ENCODE measurements at places on chromosomes 3 and 15. TPM values are rescaled to one million over a fixed set of nuclear protein-coding genes. Genes with fewer than 3 reads are reported as not detected.

The CPA3 gene
- total RNA-seq, result not detected

GRCh38 chr3:160773722-160774121, 17.7 kb downstream of the PPM1L start:
- no peak for DNase-seq

DNA sequence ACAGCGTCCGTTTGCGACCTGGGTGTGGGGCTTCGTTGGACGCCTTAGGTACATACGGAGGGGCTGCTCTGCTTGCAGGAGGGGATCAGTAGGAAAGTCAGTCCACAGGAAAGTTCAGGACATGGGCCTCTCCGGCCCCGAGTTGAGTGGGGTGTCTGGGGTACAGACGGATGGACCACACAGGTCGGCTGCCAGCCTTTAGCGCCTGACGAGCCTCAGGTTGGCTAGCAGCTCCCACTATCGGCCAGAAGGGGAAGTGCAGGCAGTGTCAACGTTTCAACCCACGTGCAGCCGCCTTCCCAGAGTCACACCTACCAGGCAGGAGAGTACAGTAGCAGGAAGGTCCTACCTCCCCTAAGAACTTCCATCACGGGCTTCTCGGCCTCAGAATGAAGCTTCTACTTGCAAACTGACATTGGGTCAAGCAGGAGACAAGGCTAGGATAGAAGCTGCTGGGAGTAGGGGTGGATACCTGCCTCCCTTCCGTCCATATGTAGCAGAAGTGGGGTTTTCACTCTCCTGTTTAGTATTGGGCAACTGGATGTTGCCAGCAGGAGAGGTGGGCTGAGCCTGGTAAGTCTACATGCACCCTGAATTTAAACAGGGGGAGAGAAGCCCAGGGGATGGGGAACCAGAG, 1.8 kb upstream of the SCN5A start:
- peak; percentile 39 for DNase-seq

GRCh38 chr15:36479200-36479896, 100.1 kb upstream of the CDIN1 start:
- no peak for DNase-seq

DNA sequence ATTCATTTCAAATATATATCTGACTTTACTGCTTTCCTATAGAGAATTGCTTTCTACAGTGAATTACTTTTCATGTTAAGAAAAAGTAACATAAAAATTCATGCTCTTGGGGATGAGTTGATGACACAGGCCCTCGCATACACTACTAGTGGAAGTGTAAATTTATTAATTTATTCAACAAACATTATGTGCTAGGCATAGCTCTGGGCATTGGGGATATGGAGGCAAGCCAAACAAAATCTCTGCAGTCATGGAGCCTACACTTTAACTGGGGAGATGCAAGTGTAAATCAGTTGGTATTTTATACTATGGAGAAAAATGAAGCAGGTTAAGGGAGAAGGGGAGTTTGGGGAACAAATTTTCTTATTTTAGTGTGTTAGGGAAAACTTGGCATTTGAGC, 340.7 kb downstream of the RAP2B start:
- DNase-seq, result no peak

DNA sequence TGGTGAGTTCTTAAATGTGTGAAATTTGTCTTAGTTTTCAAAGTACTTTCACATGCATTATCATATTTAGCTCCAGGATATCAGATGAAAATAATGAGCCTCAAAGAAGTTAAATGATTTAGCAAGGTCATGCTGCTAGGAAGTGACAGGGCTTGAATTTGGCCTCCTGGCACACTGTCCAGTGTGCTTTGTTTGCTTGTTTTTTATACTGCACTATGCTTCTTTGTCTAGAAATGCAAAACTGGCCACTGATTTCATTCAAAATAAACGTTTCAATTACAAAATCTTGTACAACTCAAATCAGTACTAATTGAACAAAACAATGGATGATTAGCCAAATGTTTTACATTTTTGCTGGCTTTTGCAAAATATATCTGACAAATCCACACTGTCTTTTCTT, 583.3 kb upstream of the CBLB start:
- DNase-seq, result no peak

GRCh38 chr3:82347585-82347984, 586.1 kb upstream of the GBE1 start:
- no peak for DNase-seq

DNA sequence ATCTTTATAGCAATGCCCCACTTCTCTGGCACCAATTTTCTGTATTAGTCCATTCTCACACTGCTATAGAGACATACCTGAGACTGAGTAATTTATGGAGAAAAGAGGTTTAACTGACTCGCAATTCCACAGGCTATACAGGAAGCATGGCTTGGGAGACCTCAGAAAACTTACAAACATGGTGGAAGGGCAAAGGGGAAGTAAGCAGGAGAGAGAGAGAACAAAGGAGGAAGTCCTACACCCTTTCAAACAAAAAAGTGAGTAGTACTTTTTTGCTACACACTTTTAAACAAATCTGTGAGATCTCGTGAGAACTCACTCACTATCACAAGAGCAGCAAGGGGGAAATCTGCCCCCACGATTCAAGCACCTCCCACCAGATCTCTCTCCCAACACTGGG, 67.8 kb upstream of the ZBED2 start:
- no peak for DNase-seq

GRCh38 chr3:8562081-8562595, 60.5 kb downstream of the LMCD1 start:
- DNase-seq, result no peak

DNA sequence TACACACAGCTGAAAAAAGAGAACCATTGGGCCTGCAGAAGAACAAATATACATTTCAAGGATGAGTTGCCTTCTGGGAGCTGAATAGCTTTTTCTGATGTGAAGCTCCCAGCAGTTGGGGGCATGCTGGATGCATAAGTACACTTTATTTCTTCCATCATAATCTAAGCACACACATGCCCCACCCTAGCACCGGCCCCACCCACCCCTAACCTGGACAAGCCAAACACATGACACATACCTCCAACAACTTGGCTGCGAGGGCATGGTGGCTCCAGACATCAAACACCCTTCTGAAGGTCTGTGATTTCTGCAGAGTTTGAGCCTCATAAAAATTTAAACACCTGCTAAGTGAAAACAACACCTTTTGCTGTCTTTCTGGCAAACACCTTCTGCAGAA, 307.2 kb upstream of the TRIM42 start:
- no peak for DNase-seq

GRCh38 chr3:29515451-29515850, 234.6 kb downstream of the RBMS3 start:
- DNase-seq, result peak; percentile 82

DNA sequence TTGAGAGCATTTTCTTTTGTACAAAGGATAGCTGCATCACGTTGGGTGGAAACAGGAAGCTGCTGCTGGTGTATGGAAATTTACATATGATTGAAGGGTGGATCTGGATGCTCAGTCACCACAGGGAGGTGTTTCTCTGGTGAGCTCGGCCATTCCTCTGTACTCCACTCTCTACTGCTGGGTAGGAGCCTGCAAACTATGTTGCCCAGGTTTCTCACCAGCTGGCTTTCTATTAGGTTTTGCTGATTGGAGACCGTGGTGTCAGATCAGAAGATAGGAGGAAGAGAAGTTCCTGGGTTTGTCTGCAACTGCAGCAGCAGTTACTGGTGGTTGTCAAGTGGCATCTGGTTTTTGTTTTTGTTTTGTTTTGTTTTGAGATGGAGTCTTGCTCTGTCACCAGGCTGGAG, 61.7 kb downstream of the TAMM41 start:
- DNase-seq, result no peak

- no peak for DNase-seq
These were observed 12.4 kb downstream of the ZNF710 start for GRCh38 chr15:90013503-90013937.

DNA sequence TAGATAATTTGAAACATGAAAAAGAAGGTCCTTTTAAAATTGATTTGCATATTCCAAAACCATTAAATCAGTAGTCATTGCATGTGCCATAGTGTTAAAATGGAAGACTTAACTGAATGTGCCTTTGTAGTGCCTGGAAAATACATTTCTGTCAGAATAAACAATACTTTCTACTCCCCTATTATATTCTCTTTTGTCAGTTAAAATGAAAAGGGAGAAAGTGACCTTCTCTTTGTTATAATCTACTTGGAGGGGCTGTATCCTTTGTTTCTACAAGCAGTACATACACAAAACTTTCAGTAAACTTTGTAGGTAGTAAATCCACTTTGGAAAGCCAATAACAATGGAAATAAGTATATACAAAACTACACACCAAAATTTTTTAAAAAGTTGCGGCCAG, 189.5 kb downstream of the NLGN1 start:
- no peak for DNase-seq

GRCh38 chr3:79204351-79204750, 563.4 kb downstream of the ROBO1 start:
- no peak for DNase-seq

GRCh38 chr3:42756681-42757213, 16.3 kb downstream of the CCDC13 start:
- no peak for DNase-seq

All from renal cortical epithelial cell (primary cell).